ENCODE measurements at places on chromosomes 4 and X.

DNA sequence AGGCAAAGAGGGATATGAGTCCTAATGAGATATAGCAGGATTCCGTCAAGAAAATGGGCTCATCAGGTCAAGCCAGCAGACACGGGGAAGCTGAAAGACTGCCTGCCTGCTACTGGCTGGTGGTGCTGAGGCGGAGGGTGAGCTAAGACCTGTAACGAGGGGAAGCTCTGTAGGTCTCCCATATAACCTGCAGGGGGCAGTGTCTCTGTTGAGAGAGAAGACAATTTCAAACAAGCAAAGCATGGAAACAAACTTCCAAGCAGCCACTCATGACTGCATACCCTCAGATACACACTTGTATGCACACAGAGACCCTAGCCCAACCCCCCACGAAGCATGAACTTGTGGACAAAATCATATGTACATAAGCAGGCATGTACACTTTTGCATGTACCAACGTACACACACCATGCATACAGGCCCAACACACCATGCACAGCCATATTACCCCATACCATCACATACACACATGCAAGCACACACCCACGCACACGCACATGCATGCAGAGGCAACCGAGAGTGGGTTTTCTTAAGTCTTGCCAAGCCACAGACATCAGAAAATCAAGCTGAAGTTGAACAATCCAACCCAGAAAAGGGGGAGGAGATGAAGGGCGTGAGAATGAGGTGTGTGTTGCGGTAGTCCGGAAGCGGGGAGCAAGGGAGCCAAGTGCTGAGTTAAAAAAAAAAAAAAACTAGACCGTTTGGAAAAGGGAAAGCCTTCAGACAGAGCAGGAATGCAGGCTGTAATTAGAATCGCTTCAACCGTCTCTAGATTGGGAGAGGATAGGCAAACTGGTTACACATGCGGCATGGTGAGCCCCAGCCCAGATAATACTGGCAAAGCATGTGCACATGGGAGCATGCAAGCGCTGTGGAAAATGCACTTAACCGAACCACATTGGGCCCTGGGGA lies 71.0 kb downstream of the PJA1 start:
- no peak overlapping the region for H3K4me3 ChIP-seq
- H3K4me1 ChIP-seq, result no peaks in the 10 kb centered on the region
- peak; percentile 12 for DNase-seq
- no peaks in the 10 kb centered on the region for H3K36me3 ChIP-seq
- H3K27me3 ChIP-seq, result no peaks in the 10 kb centered on the region
- no peak overlapping the region for H3K27ac ChIP-seq

DNA sequence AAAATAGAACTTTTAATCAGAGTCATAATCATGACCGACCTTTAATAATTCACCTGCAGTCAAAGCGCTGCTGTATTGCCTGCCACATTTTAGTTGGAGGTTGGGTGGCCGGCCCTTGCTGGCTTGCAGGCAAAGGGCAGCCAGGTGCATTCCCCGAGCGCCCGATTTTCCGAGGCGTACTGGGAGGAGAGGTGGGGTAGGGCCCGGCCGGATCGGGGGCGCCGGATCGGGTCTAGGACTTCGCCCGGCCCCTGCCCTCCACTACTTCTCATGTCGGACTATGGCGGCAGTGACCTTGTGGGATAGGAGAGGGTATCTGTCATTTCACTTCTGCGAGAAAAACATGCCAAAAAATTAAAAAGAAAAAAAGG lies 2.5 kb upstream of the RS1 start:
- H3K4me3 ChIP-seq, result peak overlapping the region; percentile 66
- peaks cover 6% of the 10 kb centered on the region for H3K4me1 ChIP-seq
- no peak overlapping the region for H3K27ac ChIP-seq
- no peaks in the 10 kb centered on the region for H3K27me3 ChIP-seq

DNA sequence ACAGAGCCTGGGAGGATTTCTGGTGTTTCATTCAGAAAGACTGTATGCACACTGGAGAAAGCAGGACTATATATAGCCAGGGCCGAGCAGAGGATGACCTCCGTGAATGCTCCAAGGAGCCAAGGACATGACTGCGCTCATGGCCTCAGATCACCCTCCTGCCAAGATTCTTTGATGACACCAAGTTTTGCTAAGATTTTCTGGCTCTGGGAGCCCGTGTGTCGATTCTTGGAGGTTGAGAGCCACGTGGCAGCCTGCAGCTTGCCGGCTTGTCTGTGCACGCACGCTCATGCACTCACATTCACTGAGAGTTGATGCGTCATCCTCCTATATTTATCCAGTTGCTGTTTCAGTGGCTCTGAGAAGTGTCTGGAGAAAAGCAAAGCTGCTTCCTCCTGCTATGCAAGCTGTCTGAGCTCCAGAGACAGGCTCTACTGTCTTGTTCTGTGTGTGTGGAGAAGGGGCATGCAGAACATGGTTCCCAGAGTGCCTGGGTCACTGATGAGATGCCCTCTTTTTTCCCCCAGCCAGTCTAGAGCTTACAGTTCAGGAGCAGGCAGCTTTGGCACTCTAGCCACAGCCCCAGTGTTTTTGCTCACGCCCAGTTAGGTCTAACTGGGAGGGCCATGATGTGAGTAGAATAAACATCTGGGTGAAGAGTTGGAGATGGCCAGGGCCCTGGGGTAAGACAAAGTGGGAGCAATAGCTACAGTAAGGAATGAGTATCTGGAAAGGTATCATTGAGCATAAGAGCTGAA lies 64.9 kb upstream of the SCOC start:
- H3K4me3 ChIP-seq, result no peak overlapping the region
- H3K4me1 ChIP-seq, result no peaks in the 10 kb centered on the region
- no peak for DNase-seq
- no peak overlapping the region for H3K27ac ChIP-seq

DNA sequence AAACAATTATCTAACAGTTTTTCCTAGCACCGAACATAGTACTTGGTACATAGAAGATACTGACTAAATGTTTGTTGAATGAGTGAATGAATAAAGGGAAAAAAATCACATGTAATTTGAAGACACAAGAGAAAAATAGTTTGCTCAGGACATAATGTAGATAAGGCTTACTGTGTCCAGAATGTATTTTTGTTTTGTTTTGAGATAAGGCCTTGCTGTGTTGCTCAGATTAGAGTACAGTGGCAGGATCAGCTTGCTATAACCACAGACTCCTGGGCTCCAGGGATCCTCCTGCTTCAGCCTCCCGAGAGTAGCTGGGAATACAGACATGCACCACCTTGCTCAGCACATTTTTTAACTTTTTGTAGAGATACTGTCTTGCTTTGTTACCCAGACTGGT lies 6.5 kb downstream of the FAM199X start:
- H3K4me3 ChIP-seq, result no peak overlapping the region
- H3K27me3 ChIP-seq, result no peaks in the 10 kb centered on the region
- H3K4me1 ChIP-seq, result peaks cover 20% of the 10 kb centered on the region
- no peak for DNase-seq
- no peak overlapping the region for H3K27ac ChIP-seq

- H3K27me3 ChIP-seq, result no peaks in the 10 kb centered on the region
- H3K27ac ChIP-seq, result no peak overlapping the region
- no peaks in the 10 kb centered on the region for H3K4me1 ChIP-seq
- no peak overlapping the region for H3K4me3 ChIP-seq
These were observed 13.3 kb downstream of the SRP72 start for GRCh38 chr4:56480691-56481090.

GRCh38 chrX:109635146-109635545 lies 10.2 kb upstream of the KCNE5 start:
- no peaks in the 10 kb centered on the region for H3K27me3 ChIP-seq
- peaks cover 7% of the 10 kb centered on the region for H3K36me3 ChIP-seq
- DNase-seq, result no peak
- H3K4me3 ChIP-seq, result no peak overlapping the region
- no peaks in the 10 kb centered on the region for H3K4me1 ChIP-seq

DNA sequence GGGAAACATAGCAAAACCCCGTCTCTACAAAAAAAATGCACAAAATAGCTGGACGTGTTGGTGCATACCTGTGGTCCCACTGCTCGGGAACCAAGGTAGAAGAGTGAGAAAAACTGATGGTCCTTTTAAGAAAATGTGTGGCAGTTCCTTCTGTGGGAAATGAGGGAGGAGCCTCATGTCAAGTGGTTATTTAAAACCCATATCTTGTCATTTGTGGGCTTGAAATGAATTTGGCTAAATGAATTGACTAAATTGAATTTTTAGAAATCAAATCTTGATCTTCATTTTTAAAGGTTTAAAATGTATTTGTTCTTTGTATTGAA lies 16.2 kb upstream of the LAMP2 start:
- peak overlapping the region; percentile 60 for H3K4me3 ChIP-seq
- peak overlapping the region; percentile 84 for H3K27ac ChIP-seq
- H3K36me3 ChIP-seq, result no peaks in the 10 kb centered on the region
- H3K27me3 ChIP-seq, result no peaks in the 10 kb centered on the region

DNA sequence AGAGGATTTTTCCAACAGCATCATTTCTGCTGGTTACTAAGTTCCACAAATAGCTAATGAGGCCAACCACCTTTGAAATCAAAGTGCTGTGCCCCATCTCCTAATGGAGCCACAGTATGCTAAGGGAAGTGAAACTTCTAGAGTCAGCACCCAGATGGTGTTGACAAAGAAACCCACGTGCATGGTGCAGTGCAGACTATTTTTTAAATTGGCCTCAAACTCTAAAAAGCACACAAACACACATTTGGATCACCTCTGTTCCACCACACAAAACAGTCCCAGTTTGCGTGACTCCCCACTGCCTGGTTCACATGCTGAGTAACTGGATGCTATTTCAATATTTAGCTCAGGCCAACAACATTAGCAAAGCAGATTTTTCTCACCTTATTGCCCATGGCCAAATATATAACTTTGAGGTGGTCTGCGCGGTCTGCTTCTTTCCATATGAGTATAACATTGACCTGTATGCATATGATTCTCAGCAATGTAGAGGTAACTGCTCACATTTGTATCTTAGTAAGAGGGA lies 69.9 kb downstream of the AMELX start:
- H3K4me3 ChIP-seq, result no peak overlapping the region
- no peaks in the 10 kb centered on the region for H3K27me3 ChIP-seq
- H3K27ac ChIP-seq, result no peak overlapping the region
- no peaks in the 10 kb centered on the region for H3K36me3 ChIP-seq

DNA sequence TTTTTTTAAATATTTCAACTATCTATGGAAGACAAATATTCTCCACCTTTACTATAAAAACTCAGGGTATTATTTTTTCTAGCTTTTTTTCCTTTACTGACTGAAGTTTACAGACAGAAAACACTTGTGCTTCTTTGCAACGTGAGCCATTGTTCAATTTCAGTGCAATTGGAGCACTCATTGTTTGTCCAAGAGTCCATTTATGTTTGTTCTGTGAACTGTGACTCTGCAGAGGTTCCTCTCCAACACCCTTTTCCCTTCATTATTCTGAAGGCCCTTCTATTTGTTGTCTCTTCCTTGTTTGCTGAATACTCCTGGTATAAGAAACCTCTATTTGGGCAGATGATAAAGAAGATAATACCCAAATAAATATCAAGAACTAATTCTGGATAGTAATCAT lies 37.4 kb downstream of the DAPP1 start:
- peaks cover 72% of the 10 kb centered on the region for H3K4me1 ChIP-seq
- no peaks in the 10 kb centered on the region for H3K27me3 ChIP-seq
- H3K36me3 ChIP-seq, result peaks cover 65% of the 10 kb centered on the region
- DNase-seq, result no peak
- no peak overlapping the region for H3K4me3 ChIP-seq

DNA sequence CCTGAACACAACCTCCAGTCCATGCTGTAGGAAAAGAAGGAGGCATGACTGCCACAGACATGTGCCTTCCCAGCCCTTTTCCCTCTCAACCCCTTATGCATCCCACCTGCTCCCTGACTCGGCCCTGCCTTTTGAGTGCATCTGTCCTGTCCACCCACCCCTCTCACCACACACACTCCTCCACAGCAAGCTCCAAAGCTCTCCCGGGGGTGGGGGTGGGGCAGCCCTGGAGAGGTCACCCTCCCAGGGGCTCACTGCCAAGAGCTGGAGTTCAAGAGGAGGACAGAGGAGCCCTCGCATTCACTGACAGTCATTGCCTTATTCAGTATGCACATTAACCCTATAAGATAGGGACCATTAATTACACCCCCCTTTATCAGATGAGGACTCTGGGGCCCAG lies 46.6 kb upstream of the MAMLD1 start:
- H3K27me3 ChIP-seq, result no peaks in the 10 kb centered on the region
- H3K36me3 ChIP-seq, result no peaks in the 10 kb centered on the region
- no peaks in the 10 kb centered on the region for H3K4me1 ChIP-seq
- no peak for DNase-seq
- H3K27ac ChIP-seq, result no peak overlapping the region

- DNase-seq, result peak; percentile 13
- H3K27ac ChIP-seq, result no peak overlapping the region
- H3K4me3 ChIP-seq, result no peak overlapping the region
- no peaks in the 10 kb centered on the region for H3K27me3 ChIP-seq
- peaks cover 6% of the 10 kb centered on the region for H3K4me1 ChIP-seq
These were observed 65.8 kb downstream of the RASGEF1B start for GRCh38 chr4:81405900-81406401.

DNA sequence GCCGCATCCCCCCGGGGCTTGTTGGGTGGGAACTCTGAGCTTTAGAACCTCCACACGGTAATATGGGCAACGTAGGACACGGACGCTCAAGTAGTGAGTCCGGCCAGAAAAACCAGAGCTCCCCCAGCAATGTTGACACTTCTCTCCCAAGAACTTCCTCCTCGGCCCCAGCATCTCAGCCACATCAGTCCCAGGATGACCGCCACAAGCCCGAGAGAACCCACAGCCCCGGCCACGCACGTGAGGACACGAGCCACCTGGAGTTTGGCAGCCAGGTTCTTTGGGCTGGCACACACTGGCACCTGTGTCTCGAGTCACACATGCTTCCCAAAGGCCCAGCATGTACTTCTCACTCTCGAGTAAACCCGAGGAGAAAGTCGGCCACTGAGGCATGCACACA lies 16.3 kb downstream of the CLDN34 start:
- H3K4me3 ChIP-seq, result no peak overlapping the region
- H3K36me3 ChIP-seq, result no peaks in the 10 kb centered on the region
- no peaks in the 10 kb centered on the region for H3K27me3 ChIP-seq
- no peak for DNase-seq
- H3K27ac ChIP-seq, result no peak overlapping the region

DNA sequence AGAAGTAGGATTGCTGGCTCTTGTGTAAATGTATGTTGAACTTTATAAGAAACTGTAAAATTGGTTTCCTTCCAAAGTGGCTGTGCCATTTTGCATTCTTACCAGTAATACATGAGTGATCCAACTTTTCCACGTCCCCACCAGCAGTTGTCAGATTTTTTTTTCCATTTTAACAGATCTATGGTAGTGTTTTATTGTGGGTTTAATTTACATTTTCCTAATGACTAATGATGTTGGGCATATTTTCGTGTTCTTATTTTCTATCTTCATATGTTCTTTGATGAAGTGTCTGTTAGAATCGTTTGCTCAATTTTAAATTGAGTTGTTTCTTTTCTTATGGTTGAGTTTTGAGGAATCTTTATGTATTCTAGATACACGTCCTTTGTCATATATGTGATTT lies 56.2 kb downstream of the PHEX start:
- peak overlapping the region; percentile 34 for H3K4me3 ChIP-seq
- H3K27ac ChIP-seq, result peak overlapping the region; percentile 87
- no peaks in the 10 kb centered on the region for H3K27me3 ChIP-seq
- no peak for DNase-seq
- H3K36me3 ChIP-seq, result peaks cover 67% of the 10 kb centered on the region
- H3K4me1 ChIP-seq, result peaks cover 37% of the 10 kb centered on the region

Measured in activated naive CD8-positive, alpha-beta T cell treated with anti-CD3 and anti-CD28 coated beads for 36 hours (primary cell).